ENCODE measurements at places on chromosomes 2 and 18.

GRCh38 chr2:11325961-11326676, 18.3 kb downstream of the ROCK2 start:
- no peak for DNase-seq

- no peak for DNase-seq
Measured at GRCh38 chr18:59001166-59001565, 136.5 kb downstream of the ZNF532 start.

DNA sequence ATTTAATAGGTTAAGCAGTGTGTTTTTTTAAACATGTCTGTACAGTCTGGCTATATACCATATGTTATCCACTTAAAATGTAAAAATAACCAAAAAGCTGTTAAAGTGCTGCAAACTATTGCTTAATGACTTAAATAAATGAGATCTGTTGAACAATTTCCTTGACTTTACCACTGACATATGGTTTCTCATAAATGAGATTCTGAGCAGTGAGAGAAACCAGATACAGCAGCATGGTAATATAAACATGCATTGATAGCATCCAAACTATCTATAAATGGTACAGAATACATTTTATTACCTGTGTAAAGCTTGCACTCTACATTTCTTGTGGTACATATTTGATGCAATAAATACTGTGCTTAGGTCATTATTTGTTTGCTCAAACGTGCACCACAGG, 36.3 kb upstream of the TTC21B start:
- DNase-seq: no peak

- DNase-seq: no peak
Measured at GRCh38 chr2:208827549-208828221, 421.1 kb downstream of the PTH2R start.

- no peak for DNase-seq
Measured at GRCh38 chr2:57973621-57974186, 72.9 kb upstream of the VRK2 start.

GRCh38 chr2:112839407-112840067, 3.0 kb upstream of the IL1B start:
- no peak for DNase-seq

DNA sequence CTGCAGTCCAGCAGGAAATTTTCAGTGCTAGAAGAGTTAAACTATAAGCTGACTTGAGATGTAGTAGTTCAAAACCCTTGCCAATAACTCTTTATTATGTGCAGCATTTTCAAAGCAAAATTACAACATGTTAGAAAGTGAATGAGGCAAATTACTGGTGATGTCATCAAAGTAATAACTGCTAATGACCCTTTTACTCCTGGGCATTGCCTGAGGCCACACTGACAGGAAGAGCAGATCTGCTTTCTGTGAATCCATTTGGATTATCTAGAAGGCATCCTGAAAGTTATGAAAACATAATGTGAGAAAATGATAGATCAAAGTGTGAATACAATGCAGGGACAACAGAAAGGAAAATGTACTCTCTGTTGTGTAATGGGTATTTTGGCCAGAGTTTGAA, 139.6 kb upstream of the TRIB2 start:
- DNase-seq: no peak

DNA sequence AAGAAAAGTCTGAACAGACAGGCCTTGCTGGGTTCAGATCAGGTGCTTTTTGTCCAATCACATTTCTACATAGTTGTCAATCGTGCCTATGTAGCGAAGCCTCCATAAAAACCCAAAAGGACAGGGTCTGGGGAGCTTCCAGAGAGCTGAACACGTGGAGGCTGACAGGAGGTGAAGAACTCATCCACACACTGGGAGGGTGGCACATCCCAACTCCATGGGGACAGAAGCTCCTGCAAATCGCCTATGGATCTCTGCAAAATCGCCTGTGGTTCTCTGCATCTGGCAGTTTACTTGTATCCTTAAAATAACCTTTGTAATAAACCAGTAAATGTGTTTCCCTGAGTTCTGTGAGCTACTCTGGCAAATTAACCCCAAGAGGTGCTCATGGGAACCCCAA, 12.4 kb downstream of the ALPK2 start:
- DNase-seq: no peak

DNA sequence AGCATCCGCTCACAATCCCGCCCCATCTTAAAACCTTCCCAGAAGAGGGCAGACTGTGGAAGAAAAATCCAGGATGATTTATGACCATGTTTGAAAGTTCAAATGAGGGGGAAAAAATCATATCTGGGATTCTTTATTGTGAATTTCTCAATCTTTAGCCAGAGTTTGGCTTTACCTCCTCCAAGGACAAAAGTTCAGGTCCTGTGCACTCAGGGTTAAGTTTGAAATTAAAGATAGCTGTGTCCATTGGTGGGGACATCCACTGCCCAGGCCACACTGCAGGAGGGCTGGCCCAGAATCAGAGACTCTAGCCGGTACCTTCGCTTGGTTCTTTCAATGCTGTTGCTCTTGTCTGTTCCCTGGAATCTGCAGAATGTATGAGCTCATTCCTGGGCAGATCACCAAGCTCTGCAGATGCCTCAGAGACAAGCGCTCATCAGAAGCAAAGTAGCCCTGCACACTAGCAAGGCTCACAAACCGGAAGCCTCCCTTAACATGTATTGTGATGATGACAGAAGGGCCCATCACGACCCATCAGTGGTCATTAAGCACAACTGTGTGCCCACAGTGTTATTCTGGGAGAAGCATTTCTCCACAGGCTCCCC, 375.3 kb upstream of the KLHL29 start:
- no peak for DNase-seq

DNA sequence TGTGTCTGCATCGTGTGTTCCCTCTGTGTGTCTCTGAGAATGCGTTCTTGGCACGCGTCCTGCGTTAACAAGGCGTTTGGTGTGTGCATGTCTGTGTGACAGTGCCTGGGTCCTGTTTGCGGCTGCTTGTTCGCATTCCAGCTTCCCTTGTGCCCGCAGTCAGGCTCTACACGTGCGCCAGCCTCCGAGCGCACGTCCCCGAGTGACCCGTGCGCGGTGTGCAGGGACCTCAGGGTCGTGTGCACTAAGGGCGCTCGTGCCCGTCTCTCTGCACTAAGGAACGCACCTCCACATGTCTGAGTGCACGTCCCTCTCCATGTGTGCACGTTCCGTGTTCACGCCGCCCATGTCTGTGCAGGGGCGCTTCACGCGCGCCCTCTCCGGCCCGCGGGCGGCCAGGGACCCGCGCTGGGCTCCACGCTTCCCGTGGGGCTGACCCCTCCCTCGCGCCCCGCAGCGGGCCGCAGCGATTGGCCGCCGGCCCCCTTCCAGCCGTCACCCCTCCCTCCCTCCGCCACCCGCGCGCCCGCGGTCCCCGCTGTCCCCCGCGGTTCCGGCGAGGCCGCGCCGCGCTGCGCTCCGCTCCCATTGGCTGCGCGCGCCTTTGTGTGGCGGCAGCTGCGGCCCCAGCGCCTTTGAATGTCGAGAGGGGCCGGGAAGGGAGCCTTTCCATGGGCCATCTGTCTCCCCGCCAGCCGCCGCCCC, 229.4 kb downstream of the HAUS1 start:
- peak; percentile 25 for DNase-seq

- DNase-seq: no peak
Measured at GRCh38 chr2:145813481-145813880, 1293.6 kb upstream of the ZEB2 start.

Data from suprapubic skin (tissue), 4 donors.